Activated naive CD4-positive, alpha-beta T cell treated with anti-CD3 and anti-CD28 coated beads, Interleukin-2, amount 50 U/mL, for 16 hours (primary cell): ENCODE measurements at places on chromosomes 13 and 19.

GRCh38 chr13:93534181-93534700 is 307.6 kb downstream of the GPC6 start:
- DNase-seq: no peak

- DNase-seq: no peak
These were observed 14.5 kb upstream of the ZBTB32 start for GRCh38 chr19:35689836-35690235.

DNA sequence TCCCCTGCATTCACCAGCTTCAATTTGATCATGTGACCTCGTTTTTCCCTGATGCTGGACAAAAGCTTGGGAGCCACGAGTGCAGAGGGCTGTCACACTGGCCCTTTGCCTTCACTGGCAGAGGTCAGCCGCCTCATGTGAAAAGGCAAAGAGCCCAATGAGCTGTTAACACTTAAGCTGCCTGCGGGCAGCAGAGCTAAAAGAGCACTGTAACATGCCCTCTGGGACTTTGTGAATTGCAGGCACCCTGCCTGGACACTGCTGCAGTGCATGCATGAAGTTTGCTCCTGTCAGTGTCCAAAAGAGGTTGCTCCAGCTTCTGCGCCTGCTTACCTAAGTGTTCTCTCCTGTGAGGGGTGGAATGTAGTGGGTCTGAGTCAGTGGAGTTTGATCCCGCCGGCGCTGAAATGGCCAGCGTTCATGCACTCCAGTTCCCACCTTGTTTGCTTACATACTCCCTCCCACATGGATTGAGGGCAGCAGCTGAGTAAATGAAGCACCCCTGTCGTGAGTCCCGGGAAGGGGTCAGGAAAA is 193.7 kb downstream of the RFC3 start:
- no peak for DNase-seq

DNA sequence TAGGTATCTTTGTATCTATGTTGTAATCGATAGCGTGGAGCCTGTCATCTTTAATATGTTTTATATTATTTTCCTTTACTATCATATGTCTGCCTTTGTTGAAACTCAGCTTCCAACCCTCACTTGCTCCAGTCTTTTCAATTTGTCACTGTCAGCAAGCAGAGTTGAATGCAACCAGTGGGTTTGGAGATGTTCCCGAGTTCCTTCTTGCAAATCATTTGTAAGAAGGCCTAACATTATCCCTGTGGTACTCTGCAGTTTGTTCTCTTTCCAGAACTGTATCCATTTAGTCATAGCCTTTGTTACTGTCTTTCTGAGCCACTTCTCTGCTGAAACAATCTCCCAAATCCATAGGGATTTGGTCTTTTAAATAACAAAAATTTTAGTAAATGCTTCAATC is 41.8 kb downstream of the RNASEH2B start:
- no peak for DNase-seq

- peak; percentile 36 for DNase-seq
These were observed 5.6 kb downstream of the C5AR1 start for GRCh38 chr19:47315125-47315821.

- DNase-seq: no peak
These were observed 16.0 kb upstream of the CNFN start for GRCh38 chr19:42406111-42406510.

GRCh38 chr19:35661995-35662340 is 4.3 kb upstream of the UPK1A start:
- no peak for DNase-seq

DNA sequence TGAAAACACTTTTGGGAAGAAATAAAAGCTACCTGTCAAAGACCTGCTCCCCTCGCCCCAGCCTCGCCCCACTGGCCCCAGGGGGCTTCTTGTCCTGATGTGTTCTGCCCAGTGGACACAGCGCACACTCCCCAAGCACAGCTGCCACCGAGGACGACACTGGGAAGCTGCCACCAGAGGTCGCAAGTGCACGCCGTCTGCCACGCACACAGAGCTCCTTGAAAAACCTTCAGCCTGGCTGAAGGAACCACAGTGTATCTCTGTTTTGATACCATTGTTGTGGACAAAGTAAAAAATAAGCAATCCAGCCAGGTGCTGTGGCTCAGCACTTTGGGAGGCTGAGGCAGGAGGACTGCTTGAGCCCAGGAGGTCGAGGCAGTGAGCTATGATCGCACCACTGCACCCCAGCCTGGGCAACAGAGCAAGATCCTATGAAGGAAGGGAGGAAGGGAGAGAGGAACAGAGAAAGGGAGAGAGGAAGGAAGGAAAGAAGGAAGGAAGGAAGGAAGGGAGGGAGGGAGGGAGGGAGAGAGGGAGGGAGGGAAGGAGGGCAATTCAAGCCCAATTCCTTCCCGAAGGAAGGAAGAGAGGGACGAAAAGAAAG is 57.3 kb downstream of the CEBPG start:
- DNase-seq: peak; percentile 63

DNA sequence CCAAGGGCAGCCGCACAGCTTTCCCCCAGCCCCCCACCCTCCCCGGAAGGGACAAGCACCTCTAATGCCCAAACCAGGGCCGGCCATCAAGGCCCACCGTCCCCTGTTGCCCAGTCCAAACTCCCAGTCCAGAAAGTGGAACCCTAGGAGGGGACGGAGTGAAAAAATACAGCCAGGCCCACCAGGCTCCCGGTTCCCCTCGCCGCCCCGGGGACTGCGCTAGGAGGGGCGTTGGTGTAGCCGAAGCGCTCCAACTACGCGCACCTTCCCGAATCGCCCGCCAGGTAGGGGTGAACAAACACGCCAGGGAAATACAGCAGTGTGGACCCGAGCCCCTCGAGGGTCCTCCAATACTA is 1.3 kb downstream of the KLF16 start:
- no peak for DNase-seq

DNA sequence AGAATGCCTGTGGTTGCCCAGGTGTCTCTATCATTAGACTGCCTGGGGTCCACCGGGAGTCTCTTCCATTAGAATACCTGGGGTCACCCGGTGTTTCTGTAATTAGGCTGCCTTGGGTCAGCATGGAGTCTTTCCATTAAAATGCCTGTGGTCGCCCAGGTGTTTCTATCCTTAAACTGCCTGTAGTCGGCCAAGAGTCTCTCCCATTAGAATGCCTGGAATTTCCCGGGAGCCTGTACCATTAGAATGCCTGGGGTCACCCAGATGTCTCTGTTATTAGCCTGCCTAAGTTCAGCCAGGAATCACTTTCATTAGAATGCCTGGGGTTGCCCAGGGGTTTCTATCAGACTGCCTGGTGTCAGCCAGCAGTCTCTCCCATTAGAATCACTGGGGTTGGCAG is 1492.8 kb downstream of the UQCRFS1 start:
- no peak for DNase-seq

DNA sequence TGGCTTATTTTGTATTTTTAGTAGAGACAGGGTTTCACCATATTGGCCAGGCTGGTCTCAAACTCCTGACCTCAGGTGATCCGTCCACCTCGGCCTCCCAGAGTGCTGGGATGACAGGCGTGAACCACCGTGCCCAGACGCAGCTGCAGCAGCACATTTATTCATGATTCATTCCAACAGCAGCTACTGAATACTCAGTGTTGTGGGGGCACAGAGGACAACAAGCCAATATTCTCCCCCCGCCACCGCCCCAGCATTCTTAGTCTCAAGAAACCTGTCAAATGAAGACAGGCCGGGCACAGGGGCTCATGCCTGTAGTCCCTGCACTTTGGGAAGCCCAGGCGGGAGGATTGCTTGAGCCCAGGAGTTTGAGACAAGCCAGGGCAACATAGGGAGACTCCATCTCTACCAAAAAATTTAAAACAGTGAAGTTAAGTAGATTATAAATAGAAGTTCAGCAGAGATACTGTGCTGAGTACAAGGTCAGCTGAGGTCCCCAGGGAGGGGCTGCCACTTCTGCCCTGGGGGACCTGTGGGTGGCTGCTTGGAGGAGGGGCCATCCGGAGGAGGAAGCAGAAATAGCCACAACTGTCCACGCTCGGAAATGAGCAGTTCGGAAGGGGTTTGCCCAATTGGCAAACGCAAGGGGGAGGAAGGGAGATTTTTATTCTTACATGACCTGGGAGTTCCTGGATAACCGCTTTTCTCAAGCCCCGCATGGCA is 4.3 kb downstream of the DOT1L start:
- DNase-seq: no peak

- peak; percentile 99 for DNase-seq
These were observed 225 bp upstream of the ZNF865 start for GRCh38 chr19:55605207-55605636.

GRCh38 chr19:16222806-16223205 is 25.1 kb downstream of the AP1M1 start:
- no peak for DNase-seq

DNA sequence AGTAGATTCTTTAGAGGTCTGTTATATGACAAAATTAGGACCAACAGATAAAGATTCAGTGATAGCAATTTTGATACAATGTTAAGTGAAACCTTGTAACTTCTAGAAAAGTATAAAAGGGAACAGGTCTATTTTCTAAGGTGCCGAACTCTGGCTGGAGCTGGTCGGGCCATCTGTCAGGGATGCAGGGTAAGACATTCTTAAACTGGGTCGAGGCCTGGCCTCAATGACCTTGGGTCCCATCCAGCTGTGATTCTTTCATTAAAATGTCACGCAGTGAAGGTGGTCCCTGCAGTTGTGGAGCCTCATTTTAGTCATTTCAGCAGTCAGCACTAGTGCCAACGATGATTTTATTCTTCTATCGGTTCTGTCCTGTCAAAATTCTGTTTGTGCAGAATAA is 271.9 kb upstream of the SPRY2 start:
- no peak for DNase-seq

GRCh38 chr13:59343993-59344822 is 819.5 kb downstream of the DIAPH3 start:
- no peak for DNase-seq

GRCh38 chr19:33488826-33489225 is 32.8 kb downstream of the PEPD start:
- DNase-seq: no peak

- DNase-seq: no peak
These were observed 6.4 kb downstream of the GARRE1 start for GRCh38 chr19:34260771-34261173.

- DNase-seq: no peak
These were observed 282.5 kb downstream of the ATP8A2 start for GRCh38 chr13:25654322-25654721.

- DNase-seq: no peak
These were observed 50.8 kb downstream of the FOXO1 start for GRCh38 chr13:40615619-40616018.

- DNase-seq: no peak
These were observed 1.2 kb upstream of the RNASEH2B start for GRCh38 chr13:50908371-50908770.

- no peak for DNase-seq
These were observed 504.5 kb downstream of the TBC1D4 start for GRCh38 chr13:74977498-74977897.

- DNase-seq: no peak
These were observed 23.5 kb downstream of the NKPD1 start for GRCh38 chr19:45137179-45137761.

- no peak for DNase-seq
These were observed 7.6 kb downstream of the LYPD3 start for GRCh38 chr19:43457809-43458208.

- no peak for DNase-seq
These were observed 188.8 kb upstream of the SPRY2 start for GRCh38 chr13:80529734-80530133.

GRCh38 chr19:15294561-15294990 is 37.8 kb downstream of the BRD4 start:
- DNase-seq: no peak

- no peak for DNase-seq
These were observed 85.9 kb downstream of the SLITRK1 start for GRCh38 chr13:83796364-83796763.

DNA sequence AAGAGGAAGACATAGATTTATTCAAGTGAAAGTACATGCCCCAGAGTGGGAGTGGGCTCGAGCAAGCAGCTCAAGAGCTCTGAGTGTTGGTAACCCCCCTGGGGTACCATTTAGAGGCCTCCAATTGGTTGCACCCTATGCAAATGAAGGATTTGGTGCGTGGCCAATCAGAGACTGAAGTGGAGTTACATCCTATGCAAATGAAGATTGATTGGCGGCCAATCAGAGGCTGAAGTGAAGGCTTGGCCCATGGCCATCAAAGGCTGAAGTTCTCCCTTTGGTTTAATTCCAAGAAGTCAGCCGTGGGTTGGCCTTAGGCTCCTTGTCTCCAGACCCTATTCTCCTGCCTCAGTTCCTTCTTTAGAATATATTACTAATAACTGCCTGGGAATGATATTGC is 12.9 kb upstream of the IGFL1 start:
- DNase-seq: no peak

GRCh38 chr19:42594617-42595489 is at the start of gene CEACAM8:
TSS of gene CEACAM8 (minus strand) at chr19:42594924. CDS start at chr19:42594828, 96 bp downstream.
- no peak for DNase-seq

GRCh38 chr19:7140137-7140536 is 70.6 kb downstream of the ZNF557 start:
- no peak for DNase-seq

- DNase-seq: no peak
These were observed 324.9 kb downstream of the UQCRFS1 start for GRCh38 chr19:28887920-28888618.

GRCh38 chr19:29266603-29267002 is 53.7 kb upstream of the UQCRFS1 start:
- no peak for DNase-seq

DNA sequence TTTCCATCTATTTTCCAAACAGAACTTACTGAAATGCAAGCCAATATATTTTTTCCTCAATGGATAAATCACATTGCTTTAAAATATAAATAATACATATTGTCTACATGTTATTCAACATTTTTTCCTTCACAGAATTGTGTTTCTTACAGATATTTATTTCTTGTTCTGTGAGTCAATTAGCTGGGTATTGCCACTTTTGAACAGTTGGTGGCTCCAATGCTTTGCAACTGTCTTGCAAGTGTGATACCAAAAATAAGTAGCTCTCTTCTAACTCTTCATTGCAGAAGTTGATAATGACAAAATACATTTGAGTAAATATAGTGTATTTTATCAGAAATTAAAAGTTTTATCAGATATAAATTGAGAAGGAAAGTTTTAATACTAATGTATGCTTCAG is 17.1 kb upstream of the GPC5 start:
- no peak for DNase-seq
